SJSA1 (cell line): ENCODE measurements at places on chromosomes 13 and 19.

DNA sequence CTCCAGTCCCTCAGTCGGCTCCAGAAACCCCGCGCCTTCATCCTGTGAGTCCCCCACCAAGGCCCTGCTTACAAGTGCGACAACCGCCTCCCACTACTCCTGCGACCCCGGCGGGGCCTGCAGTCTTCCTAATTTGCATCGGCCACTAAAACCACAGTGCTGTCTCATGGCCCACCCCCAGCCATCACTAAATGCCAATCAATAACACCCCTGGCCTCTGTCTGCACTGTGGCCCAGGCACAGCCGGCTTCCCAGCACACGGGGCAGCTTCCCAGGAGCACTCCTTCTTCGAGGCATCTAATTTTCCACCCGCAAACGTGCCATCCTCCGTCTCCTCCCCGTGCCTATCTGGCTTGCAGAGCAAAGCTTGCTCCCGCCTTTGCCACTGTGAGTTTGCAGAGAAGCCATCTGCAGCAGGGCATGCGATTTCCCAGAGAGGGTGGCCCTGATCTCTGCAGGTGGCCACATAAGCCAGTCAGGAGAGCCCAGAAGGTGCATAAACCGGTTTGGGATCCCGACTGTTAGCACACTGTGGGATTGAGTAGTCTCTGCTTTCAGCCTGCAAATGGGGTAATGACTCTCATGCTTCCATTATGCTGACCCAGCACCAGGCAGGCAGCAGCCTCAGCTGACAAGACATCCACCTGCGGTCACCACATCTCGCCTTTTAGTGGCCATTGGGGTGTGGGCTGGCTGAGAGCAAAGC lies 34.0 kb upstream of the USE1 start:
- peaks cover 59% of the 10 kb centered on the region for H3K36me3 ChIP-seq
- no peak for DNase-seq

GRCh38 chr19:16660763-16661479 lies at the start of gene TMEM38A:
TMEM38A (plus strand) TSS chr19:16661139; CDS start chr19:16661218, 79 bp downstream.
- no peak for DNase-seq
- H3K36me3 ChIP-seq: peaks cover 30% of the 10 kb centered on the region
- H3K27ac ChIP-seq: peak within 1 kb of the TSS; percentile 39
- no peaks in the 10 kb centered on the region; the same call in 1 of the 2 replicates for H3K27me3 ChIP-seq
- H3K4me3 ChIP-seq: peak within 1 kb of the TSS; percentile 77

- peaks cover 41% of the 10 kb centered on the region for H3K4me1 ChIP-seq
- DNase-seq: peak; percentile 95
- H3K27me3 ChIP-seq: no peaks in the 10 kb centered on the region
- H3K27ac ChIP-seq: peak overlapping the region; percentile 91
- peaks cover 3% of the 10 kb centered on the region; the same call in 1 of the 2 replicates for H3K36me3 ChIP-seq
- no peak overlapping the region for H3K4me3 ChIP-seq
Measured at GRCh38 chr13:100392709-100393630, 195.6 kb downstream of the GGACT start.

- no peaks in the 10 kb centered on the region for H3K4me1 ChIP-seq
- no peak overlapping the region for H3K27ac ChIP-seq
- no peak for DNase-seq
- H3K4me3 ChIP-seq: no peak overlapping the region
Measured at GRCh38 chr13:52749419-52749818, 9.8 kb upstream of the CNMD start.

DNA sequence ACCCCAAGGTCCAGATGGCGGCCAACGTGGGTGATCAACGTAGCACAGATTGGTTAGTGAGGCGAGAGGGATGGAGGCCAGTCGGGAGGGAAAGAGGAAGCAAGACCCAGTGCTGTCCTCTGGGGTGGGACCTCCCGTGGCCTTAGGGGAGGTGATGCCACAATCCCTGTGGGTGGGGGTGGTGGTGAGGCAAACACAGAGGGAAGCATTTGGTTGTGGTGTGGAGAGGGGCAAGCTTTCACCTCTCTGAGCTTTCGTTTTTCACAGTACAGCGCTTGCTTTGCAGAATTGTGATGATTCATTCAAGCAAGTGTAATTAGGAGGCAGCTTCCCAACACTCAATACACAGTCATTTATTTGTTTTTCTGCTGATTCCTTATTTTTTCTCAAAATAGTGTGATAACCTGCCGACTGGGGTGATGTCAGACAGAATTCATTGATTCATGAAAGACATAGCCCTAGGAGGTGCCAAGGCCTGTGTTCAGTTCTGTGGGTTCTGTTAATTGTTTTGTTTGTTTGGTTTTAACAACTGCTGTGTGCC lies 2.4 kb downstream of the LENG8 start:
- H3K36me3 ChIP-seq: peaks cover 74% of the 10 kb centered on the region
- DNase-seq: no peak
- H3K27ac ChIP-seq: no peak overlapping the region

DNA sequence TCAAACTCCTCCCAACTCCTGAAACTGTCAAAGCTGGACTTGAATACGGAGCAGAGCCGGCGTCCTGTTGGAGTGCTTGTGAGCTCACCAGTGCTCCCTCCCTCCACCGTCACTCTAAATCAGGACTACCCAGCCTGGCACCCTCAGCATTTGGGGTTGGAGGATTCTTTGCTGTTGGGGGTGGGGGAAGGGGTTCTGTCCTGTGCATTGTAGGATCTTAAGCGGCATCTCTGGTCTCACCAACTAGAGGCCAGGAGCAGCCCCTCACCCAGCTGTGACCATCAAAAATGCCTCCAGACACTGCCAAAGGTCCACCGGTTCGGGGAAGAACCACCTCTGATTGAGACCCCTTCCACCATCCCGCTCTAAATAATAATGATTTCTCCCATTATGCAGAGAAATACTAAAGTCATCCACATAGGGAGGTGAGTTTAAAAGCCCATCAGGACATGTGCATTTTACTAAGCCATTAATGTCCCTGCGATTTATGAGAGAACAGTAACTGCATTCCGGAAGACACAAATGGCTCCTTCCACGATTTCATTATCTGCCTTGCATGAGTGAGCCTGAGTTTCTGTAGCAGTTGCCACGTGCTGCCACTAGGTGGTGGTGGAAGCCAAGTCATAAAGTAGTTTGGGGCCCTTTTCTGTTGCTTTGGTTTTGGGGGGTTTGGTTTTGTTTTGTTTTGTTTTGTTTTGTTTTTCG lies 16.1 kb upstream of the USP29 start:
- H3K4me1 ChIP-seq: no peaks in the 10 kb centered on the region
- no peaks in the 10 kb centered on the region for H3K36me3 ChIP-seq
- H3K27ac ChIP-seq: no peak overlapping the region
- no peaks in the 10 kb centered on the region for H3K27me3 ChIP-seq

- H3K36me3 ChIP-seq: no peaks in the 10 kb centered on the region
- DNase-seq: no peak
- no peak overlapping the region for H3K4me3 ChIP-seq
- H3K27ac ChIP-seq: no peak overlapping the region
- H3K27me3 ChIP-seq: no peaks in the 10 kb centered on the region
Measured at GRCh38 chr13:39810091-39810877, 154.8 kb downstream of the COG6 start.

DNA sequence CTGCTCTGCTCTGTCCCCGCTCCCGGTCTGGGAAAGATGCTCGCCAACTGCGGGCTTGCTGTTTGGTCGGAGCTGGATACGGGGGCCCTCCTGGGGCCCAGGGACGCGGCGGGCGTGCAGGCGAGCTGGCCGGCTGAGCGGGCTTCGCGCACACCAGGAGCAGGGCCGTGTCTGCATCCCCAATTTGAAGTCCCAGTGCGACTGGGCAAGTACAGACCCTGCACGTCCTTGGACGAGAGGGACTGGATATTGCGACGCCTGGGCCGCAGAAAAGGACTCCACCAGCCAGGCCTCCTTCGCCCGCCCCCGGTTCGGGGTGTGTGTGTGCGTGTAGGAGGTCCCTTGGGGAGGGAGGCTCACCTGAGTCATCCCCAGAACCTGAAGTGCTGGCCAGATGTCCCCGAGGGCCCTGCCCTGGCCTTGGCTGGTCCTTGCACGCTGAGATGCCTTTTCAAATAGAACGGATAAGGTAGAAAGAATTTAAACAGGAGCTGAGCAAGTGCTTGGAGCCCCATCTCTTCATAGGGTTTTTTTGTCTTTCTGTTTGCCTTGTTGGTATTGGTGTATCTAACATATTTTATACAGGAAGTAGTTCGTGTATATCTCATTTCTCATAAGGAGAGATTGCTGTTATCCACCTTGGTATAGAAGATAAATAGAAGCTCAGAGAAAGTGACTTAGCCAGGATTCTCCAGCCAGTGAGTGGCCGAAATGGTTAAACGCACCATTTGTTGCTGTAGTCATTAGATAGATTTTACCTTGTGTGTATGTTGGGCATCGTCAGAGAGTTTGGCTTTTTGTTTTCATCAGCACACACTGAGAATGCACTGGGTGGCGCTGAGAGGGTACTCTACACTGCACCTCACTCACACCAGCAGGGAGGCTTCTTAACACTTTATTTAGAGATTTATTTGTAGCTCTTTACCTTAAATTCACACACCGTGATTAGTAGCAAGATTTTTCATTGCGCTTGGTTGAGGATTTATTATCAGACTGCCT lies 1.1 kb downstream of the NAXD start:
- H3K27me3 ChIP-seq: no peaks in the 10 kb centered on the region
- H3K4me1 ChIP-seq: peaks cover 31% of the 10 kb centered on the region
- DNase-seq: peak; percentile 91
- H3K4me3 ChIP-seq: peak overlapping the region; percentile 90

DNA sequence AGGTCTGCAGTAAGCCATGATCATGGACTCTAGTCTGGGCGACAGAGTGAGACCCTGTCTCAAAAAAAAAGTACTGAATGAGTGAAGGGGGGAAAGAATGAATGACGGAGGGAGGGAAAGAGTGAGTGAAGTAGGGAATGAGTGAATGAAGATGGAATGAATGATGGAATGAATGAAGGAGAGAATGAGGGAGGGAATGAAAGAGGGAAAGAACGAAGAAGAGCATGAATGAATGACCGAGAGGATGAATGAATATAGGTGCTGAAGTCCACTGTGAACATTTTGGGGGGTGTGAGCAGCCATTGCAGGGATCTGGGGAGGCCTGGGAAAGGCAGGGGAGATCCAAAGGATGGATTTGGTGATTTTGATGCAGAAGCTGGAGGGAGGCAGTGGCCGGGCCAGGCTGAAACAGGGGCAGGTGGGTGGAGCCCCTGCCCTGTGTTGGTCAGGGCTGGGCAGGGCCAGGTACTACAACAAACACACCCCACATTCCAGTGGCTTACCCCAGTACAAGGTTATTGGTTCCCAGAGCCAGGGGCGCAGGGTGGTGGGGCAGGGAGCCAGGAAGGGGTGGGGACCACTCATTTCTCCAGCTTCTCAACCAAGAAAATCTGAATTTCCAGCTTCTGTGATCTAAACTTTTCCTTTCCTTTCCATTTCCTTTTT lies 14.3 kb downstream of the SLC27A1 start:
- DNase-seq: no peak
- H3K4me1 ChIP-seq: no peaks in the 10 kb centered on the region
- H3K27me3 ChIP-seq: no peaks in the 10 kb centered on the region

GRCh38 chr19:853014-853585 lies 997 bp downstream of the ELANE start:
- H3K27me3 ChIP-seq: no peaks in the 10 kb centered on the region
- DNase-seq: no peak
- no peaks in the 10 kb centered on the region for H3K36me3 ChIP-seq
- no peak overlapping the region for H3K4me3 ChIP-seq
- H3K4me1 ChIP-seq: peaks cover 7% of the 10 kb centered on the region
- no peak overlapping the region for H3K27ac ChIP-seq
